Common myeloid progenitor, CD34-positive (primary cell): ENCODE measurements at places on chromosomes 2 and 18.

DNA sequence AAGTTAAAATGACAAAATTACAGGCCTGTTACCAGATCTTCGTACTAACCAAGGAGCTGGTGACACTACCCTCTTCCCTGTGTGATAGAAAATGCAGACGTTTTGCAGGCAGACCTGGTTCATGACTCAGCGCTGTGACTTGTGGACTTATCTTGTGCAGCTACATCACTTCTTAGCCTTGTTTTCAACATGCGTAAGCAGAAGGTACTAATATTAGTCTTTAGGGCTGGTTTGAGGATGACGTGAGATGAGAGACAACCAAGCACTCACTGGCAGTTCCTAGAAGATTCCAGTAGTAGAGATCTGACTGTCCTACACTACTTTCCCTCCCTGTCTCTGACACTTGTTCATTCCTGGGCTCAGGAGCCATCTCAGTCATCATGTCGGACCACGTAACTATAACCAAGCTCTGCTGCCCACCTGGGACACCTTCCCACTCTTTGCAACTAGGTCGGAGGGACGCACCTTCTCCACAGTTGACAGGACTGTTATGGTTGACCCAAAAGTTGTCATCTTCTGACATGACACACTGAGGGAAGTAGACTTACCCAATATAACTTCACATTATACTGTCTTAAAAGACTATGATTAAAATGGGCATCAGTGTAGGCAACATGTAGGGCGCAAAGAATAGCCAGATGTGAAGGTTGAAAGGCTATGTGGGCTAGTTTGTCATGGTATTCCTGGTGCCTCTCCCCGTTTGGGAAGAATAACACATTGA is 64.8 kb downstream of the TNFRSF11A start:
- no peaks in the 10 kb centered on the region for H3K36me3 ChIP-seq
- H3K27me3 ChIP-seq, result no peaks in the 10 kb centered on the region
- H3K4me1 ChIP-seq, result no peaks in the 10 kb centered on the region
- no peak for DNase-seq

- H3K4me3 ChIP-seq, result no peak overlapping the region
- no peaks in the 10 kb centered on the region for H3K4me1 ChIP-seq
- peak; percentile 81 for DNase-seq
- H3K27ac ChIP-seq, result peak overlapping the region; percentile 14
Observed at GRCh38 chr2:174824068-174824467, 59.8 kb upstream of the CHRNA1 start.

DNA sequence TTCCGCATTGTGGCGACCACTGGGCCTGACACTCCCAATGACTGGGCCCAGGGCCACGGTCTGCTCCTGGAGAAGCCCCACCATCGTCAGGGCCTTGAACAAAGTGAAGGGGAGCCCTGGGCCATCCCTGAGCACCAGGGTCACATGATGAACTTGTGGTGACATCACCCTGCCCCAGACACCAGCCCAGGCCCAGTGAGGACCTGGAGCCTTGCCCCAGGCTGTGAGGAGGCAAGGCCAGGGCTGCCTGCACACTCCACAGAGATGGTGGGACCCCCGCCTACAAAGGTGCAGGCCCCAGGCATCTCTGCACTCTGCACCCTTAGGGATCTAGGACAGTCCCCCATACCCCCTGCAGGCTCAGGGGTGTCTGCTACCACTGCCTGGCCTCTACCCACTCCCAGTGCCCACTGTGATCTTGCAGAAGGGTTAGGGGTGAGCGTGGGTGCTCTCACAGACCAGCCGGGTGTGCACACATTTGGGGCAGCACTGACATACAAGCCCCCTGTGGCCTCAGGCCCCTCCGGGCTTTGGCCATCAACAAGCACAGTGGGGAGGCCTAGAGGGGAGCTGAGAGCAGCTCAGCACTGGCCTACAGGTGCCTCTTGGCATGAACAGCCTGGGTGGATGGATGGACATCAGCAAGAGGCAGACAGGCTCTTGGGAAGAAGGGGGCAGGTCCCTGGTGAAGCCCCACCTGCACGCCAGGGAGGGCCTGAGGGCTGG is 624.0 kb upstream of the LRRTM4 start:
- H3K27ac ChIP-seq, result no peak overlapping the region
- H3K4me1 ChIP-seq, result no peaks in the 10 kb centered on the region

DNA sequence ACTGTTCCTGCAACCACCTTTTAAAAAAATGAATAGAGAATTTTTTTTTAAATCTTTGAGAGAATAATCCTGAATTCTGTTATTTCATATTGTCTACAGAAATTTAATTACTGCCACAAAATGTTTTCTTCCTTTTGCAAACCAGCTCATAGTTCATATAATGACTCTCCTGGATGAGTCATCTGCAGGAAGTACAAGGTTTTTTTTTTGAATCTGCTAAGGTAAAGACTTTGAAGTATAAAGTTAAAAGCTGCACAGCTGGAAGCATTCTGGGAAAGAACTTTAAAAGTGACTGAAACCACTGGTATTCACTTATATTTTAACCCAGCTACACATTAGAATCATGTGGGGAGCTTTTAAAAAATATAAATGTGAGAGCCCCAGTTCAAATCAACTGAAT is 25.4 kb downstream of the SESTD1 start:
- H3K4me3 ChIP-seq, result no peak overlapping the region
- no peaks in the 10 kb centered on the region for H3K27me3 ChIP-seq
- H3K36me3 ChIP-seq, result no peaks in the 10 kb centered on the region
- DNase-seq, result peak; percentile 20

- peaks cover 7% of the 10 kb centered on the region for H3K27me3 ChIP-seq
- H3K36me3 ChIP-seq, result no peaks in the 10 kb centered on the region
- peak overlapping the region; percentile 30 for H3K4me3 ChIP-seq
Observed at GRCh38 chr18:12038639-12039539, 54.8 kb upstream of the ANKRD62 start.

DNA sequence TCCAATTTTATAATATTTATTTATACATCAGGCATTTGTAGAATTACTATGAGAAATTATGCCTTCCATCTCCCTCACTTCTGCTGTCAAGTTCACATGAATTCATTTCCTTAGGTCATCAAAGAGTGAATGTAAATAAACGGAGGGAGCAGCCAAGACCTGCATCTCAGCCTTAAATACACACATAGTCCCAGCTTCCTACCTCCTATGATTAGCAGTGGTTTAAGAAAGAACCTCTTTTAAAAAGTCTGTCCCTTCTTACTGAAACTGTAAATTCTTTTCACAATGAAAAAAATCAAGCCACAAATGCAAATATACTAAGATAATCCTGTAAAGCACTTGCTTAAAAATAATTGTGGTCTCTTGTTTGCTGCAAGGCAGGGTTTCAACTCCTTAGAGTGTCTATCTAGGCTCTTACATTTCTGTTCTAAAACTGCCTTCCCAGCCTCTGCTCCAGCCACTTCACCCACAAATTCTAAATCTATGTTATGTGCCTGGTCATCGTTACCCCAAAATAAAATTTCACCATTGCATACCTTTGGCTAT is 532.7 kb upstream of the FSHR start:
- no peaks in the 10 kb centered on the region for H3K36me3 ChIP-seq
- H3K4me3 ChIP-seq, result no peak overlapping the region
- H3K27me3 ChIP-seq, result peaks cover 7% of the 10 kb centered on the region
- no peaks in the 10 kb centered on the region for H3K4me1 ChIP-seq

DNA sequence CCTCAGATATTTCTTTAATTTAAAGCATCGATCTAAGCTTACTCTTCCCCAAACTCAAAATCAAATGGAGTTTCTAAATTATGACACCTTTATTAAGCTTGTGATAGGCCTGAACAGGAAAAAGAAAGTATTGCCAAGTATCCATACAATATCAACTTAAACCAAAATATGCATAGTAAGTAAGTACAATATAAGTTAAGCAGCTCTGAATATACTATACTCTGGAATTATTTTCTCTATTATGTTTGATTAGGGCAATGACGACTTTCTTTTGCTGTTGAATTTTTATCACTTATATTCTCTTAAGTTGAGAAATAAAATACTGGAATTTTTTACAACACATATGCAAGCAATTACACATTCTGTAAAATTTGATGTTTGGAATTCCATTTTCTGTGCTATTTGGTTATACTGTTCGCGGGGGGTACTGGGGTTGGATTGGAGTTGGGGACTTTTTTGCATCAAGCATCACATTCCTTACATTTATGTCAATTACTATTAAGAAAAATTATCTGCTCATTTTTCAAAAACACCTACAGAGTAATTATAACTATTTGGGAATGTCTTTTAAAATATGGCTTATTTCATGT is 2.2 kb downstream of the COL5A2 start:
- no peak for DNase-seq
- H3K4me1 ChIP-seq, result no peaks in the 10 kb centered on the region
- no peaks in the 10 kb centered on the region for H3K36me3 ChIP-seq
- peaks cover 19% of the 10 kb centered on the region for H3K27me3 ChIP-seq
- no peak overlapping the region for H3K27ac ChIP-seq

GRCh38 chr18:23131693-23132319 is 3.5 kb upstream of the CABLES1 start:
- H3K4me3 ChIP-seq, result no peak overlapping the region
- no peaks in the 10 kb centered on the region for H3K27me3 ChIP-seq
- peak; percentile 87 for DNase-seq

DNA sequence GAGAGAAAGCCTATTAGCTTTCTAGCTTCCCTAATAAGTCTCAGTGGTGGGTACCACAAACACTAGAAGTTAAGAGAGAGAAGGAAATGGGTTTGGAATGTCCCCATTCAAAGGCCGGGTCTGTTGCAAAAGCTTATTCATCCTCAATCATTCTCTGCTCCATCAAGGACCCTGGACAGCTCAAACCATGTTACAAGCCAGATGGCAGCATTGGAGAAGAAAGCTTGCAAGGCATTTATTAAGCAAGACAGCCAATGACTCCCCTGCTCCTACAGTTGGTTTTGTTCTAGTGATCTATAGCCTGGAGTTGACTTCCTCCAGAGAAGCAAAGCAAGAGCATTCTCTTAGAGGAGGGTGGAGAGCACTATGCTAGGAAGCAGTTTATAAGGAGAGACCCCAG is 86.9 kb upstream of the LMAN1 start:
- H3K36me3 ChIP-seq, result no peaks in the 10 kb centered on the region
- peak; percentile 1 for DNase-seq
- H3K4me3 ChIP-seq, result no peak overlapping the region
- H3K27ac ChIP-seq, result no peak overlapping the region
- H3K4me1 ChIP-seq, result no peaks in the 10 kb centered on the region

- peak overlapping the region; percentile 5 for H3K4me3 ChIP-seq
- no peak overlapping the region for H3K27ac ChIP-seq
- H3K36me3 ChIP-seq, result no peaks in the 10 kb centered on the region
- peak; percentile 80 for DNase-seq
Observed at GRCh38 chr2:44778671-44779476, 162.6 kb upstream of the SIX3 start.

DNA sequence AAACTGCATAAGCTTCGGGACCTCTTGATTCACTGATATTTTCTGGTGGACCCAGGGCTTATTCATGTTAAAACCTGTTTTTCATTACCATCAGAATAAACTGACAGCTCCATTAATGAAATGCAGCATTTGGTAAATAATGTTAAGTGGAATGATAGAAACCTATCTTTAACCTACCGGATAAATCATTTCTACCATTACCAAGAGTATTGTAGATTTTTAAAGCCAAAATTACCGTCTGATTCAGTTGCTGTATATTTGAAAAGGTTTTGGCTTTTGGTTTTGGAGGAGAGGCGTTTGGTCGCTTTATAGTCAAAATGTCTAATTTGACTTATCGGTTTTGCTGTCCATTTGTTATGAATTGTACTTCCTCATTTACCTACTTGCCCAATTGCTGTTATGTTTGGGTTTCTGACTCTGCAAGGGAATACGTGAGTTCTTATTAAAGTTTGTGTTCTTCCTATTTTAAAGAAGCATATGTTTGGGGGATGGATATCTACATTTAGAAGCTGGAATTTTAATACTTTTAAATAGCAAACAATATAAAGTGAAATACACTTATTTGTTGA is 1.0 kb upstream of the CUL3 start:
- H3K36me3 ChIP-seq, result no peaks in the 10 kb centered on the region
- peak overlapping the region; percentile 89 for H3K4me3 ChIP-seq
- no peaks in the 10 kb centered on the region for H3K27me3 ChIP-seq

DNA sequence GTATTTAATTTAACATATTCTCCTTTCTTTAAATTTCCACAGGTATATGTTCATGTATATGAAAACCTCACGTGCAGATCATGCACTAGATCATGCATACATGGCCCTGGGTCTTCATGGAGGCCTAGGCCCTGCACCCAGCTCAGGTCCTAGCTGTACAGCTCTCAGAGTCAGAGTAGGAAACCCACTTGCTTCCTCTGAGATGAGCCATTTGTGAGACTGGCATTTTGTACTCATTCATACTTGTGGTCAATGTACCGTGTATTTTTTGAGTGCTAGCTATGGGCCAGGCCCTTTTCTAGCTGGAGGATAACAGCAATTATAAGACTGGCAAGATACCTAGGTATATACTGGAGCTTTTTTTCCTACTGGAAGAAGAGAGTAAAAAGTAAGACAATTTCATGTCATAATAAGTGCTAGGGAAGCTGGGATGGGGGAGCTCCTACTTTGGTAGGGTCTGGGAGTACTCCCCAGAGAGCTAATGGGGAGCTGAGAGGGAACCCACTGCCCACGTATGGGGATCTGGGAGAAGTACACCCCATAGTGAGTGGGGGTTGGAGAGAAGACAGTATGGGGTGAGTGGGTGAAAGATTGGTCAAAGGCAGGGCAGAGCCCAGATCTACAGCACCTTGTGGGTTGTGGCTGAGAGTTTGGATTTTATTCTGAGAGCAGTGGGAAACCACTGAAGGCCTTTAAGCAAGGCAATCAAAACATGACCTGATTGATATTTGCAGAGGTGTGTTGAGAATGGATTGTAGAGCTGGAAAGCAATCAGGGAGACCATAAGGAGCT is 72.0 kb downstream of the POLE4 start:
- no peak overlapping the region for H3K4me3 ChIP-seq
- no peak overlapping the region for H3K27ac ChIP-seq
- DNase-seq, result no peak
- no peaks in the 10 kb centered on the region for H3K36me3 ChIP-seq
- H3K27me3 ChIP-seq, result no peaks in the 10 kb centered on the region

DNA sequence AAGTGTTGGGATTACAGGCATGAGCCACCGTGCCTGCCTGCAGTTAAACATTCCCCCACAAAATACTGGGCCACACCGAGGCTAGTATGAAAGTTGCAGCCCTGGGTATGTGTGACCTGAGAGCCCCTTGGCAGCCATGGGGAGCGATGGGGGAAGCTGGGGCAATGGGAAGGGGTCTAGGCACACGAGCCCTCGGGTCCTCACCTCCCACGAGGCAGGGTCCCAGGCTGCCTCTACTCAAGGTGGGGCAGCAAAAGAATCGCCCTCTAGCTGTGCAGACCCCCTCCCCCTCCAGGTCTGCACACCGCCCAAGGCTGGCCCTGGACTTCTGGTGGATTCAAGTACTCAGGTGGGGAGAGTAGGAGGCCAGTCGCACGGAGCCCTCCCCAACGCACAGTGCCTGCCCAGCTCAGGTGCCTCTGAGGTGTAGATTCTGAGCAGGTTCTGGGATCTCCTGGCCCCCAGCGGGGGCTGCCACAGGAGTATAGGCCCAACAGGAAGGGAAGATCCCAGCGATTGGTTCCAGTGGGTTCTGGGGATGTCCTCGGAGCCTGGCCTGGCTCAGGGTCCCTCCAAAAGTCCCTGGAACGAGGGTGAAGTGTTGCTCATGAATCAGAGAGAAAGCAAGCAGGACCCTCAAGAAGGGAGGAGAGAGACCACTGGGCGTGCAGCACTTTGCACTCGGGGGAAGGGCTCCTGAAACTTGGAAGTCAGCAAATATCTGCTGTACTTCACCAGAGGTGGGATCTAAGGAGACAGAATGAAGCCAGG is 2.6 kb downstream of the GPR35 start:
- no peaks in the 10 kb centered on the region for H3K36me3 ChIP-seq
- H3K4me1 ChIP-seq, result peaks cover 47% of the 10 kb centered on the region
- no peaks in the 10 kb centered on the region for H3K27me3 ChIP-seq
